Mononuclear cell (primary cell): ENCODE measurements at places on chromosomes 6 and 20. TPM values are rescaled to one million over a fixed set of nuclear protein-coding genes. Genes with fewer than 3 reads are reported as not detected.

The HLA-DOB gene
- total RNA-seq = 6.6 TPM

The MUC21 gene
- total RNA-seq = not detected

The IL17A gene
- total RNA-seq = not detected

The TMC2 gene
- not detected for total RNA-seq

The TNF gene
- 230 TPM for total RNA-seq

The PRPH2 gene
- not detected for total RNA-seq

The SDC4 gene
- total RNA-seq = 17.1 TPM

The RRAGD gene
- 6.8 TPM for total RNA-seq

The SNPH gene
- 9.7 TPM for total RNA-seq

The CABLES2 gene
- 1.9 TPM for total RNA-seq

The SLC17A3 gene
- total RNA-seq = 0.31 TPM

The TFAP2C gene
- total RNA-seq = not detected

The TPX2 gene
- total RNA-seq = 1.7 TPM

The APCDD1L gene
- total RNA-seq = not detected

The UBE2C gene
- total RNA-seq = 1.6 TPM

The RIMS4 gene
- total RNA-seq = under 0.01 TPM

The IL17F gene
- not detected for total RNA-seq

The CDSN gene
- not detected for total RNA-seq

The TOX2 gene
- 0.21 TPM for total RNA-seq

The TBXT gene
- total RNA-seq = not detected

The RBPJL gene
- not detected for total RNA-seq

The LAMP5 gene
- total RNA-seq = 0.84 TPM

The DAAM2 gene
- total RNA-seq = under 0.01 TPM

The RNGTT gene
- total RNA-seq = 28.8 TPM

The DOK5 gene
- not detected for total RNA-seq

The METTL24 gene
- 0.10 TPM for total RNA-seq

The NNAT gene
- not detected for total RNA-seq

The LY86 gene
- 64.5 TPM for total RNA-seq

The TNFRSF6B gene
- not detected for total RNA-seq

The CAGE1 gene
- 0.94 TPM for total RNA-seq

The BHLHE23 gene
- total RNA-seq = not detected

The HLA-DRB5 gene
- 8.5 TPM for total RNA-seq

The LPA gene
- total RNA-seq = not detected

The GGTLC1 gene
- total RNA-seq = not detected

The CLIC5 gene
- total RNA-seq = 0.52 TPM

The SNAP91 gene
- not detected for total RNA-seq

The HTR1E gene
- not detected for total RNA-seq

The B3GAT2 gene
- not detected for total RNA-seq

The ZSCAN9 gene
- total RNA-seq = 6.7 TPM

The NKAIN4 gene
- total RNA-seq = not detected

The EPB41L2 gene
- 11.2 TPM for total RNA-seq

The CEP250 gene
- 10.7 TPM for total RNA-seq

The DHX16 gene
- 8.2 TPM for total RNA-seq

The TREM2 gene
- total RNA-seq = not detected

The LIME1 gene
- 117 TPM for total RNA-seq

The LY6G5C gene
- 1.2 TPM for total RNA-seq

The COL12A1 gene
- total RNA-seq = 0.21 TPM

The TFAP2B gene
- total RNA-seq = not detected

The BPIFB4 gene
- not detected for total RNA-seq

The BCAS4 gene
- total RNA-seq = 13.7 TPM

The SYCP2L gene
- total RNA-seq = not detected

The STK4 gene
- 372 TPM for total RNA-seq
